ENCODE measurements at places on chromosomes 12 and 14.

GRCh38 chr14:51488569-51489220, 163.0 kb upstream of the FRMD6 start:
- DNase-seq, result no peak

GRCh38 chr14:75025082-75025481, 22.4 kb downstream of the EIF2B2 start:
- DNase-seq, result no peak

- DNase-seq, result no peak
Measured at GRCh38 chr14:98953551-98954348, 318.2 kb downstream of the BCL11B start.

- DNase-seq, result no peak
Measured at GRCh38 chr14:104673481-104673880, 15.9 kb upstream of the INF2 start.

DNA sequence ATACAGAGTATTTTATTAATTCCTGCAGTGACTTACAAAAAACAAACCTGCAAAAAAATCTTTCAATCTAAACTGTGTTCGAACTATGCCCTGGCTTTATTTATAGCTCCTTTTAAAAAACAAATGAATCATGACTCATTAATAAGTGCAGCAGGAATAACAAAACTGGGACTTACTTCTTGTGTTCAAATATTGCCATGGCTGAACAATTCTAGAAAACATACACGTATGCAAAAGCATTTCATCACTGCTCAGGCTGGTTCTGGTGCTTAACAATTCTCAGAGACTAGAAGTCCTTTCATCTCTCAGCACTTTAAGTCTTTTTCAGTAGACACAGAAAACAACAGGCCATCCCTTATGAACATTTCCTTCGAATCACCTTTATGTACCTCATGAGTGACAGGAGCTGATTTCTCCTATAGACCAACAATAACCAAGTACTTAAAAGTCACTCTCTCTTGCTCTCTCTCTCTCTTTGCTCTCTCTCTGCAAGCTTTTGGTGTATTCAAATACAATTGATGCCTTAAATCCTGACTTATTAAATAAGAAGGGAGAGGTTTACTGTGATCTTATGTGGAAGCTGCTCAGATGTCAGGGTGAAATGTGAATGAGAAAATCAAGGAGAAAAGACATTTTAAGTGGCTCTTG, 268.8 kb downstream of the TTC8 start:
- DNase-seq, result no peak

DNA sequence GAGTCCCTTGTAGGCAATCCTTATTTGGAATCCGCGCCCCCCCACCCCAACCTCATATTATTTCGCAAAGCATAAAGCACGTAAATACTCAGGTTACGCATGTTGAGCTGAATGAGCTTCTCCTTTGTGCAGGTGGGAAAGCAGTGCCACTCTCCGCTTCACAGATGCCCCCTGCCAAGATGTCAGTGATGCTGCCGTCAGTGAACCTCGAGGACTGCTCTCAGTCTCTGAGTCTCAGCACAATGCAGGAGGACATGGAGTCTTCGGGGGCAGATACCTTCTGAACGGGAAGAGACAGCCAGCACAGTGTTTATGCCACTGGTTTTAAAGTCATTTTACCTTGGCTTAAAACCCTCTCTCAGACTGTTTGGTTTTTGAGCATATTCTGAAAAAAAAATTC, 90.1 kb upstream of the DACT1 start:
- DNase-seq, result no peak

DNA sequence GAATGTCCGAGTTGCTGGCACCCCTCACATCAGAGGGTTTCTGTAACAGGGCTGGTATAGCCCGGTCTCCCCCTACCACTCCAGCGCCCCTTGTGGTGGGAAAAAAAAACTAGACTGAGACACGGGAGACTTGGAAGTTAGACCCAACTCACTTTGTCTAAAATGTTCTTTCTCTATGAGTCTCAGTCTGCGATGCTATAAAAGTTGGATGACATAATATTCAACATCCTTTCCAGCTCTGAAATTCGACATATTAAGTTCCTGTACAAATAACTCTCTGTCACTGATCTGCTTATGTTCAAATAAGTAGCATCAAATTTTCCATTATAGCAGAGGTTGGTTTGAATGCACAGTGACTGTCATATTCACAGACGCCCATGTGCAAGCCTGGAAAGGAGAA, 25.7 kb upstream of the TC2N start:
- no peak for DNase-seq

DNA sequence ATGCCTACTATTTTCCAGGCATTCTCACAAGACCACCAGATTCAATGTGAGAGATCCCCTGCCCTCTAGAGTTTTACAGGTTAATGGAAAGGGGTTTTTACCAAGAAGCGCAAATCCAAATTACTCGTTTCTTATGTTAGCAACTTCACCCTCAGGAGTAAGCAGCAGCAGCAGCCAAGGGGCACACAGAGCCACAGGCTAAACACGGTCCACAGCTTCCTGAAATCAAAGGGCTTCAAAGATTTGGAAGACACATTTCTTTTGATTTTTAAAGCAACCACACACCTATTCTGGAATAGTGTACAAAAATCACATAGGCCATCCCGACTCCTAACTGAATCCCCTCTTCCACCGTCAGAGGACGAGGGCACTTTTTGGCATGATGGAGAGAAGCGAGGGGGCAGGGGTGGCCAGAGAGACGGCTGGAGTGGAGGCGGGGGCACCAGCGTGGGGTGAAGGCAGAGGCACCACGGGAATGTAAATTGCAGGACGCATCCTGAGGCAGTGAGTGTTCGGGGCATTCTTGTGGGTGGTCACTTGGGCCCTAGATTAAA, 107.0 kb downstream of the ARF6 start:
- no peak for DNase-seq

- DNase-seq, result no peak
Measured at GRCh38 chr14:57933349-57933748, 67.5 kb upstream of the SLC35F4 start.

DNA sequence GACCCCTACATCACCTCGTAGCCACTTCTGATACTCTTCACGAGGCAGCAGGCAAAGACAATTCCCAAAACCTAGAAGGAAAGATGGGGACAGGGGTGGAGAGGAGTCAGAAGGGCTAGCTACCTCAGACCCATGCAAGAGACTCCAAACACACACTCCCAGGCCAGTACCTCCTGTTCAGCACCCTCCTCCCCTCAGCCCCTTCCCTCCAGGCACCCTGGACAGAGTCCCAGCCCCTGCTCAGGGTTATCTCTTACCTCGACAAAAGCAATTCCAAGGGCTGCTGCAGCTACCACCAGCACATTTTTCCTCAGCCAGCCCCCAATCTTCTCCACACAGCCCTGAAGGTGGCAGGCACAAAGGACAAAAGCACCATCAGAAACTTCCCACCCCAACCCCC, 3.3 kb downstream of the CD63 start:
- DNase-seq, result no peak

GRCh38 chr12:127642208-127642607, 624.8 kb upstream of the TMEM132C start:
- DNase-seq, result no peak

DNA sequence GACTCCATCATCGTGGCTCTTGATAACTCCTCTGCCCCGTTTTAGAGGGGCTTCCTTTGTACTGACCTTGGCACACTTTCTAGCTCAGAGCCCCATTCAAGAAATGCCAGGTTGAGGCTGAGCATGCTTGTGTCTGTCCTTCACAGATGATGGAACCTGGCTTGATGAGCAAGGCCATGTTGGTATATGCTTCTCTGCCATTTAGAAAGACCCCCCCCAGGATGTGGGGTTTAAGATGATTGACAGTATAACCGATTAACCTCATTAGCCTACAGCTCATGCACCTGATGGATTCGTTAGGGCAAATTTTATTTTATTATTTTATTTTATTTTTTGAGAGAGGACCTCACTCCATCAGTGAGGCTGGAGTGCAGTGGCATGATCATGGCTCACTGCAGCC, 21.0 kb downstream of the BATF start:
- DNase-seq, result no peak

- DNase-seq, result no peak
Measured at GRCh38 chr14:103613517-103613916, 15.5 kb upstream of the KLC1 start.

Measured in activated naive CD4-positive, alpha-beta T cell treated with Interleukin-2 at 50 U/mL for 16 hours (primary cell).